ENCODE measurements at places on chromosomes 3 and 15.

DNA sequence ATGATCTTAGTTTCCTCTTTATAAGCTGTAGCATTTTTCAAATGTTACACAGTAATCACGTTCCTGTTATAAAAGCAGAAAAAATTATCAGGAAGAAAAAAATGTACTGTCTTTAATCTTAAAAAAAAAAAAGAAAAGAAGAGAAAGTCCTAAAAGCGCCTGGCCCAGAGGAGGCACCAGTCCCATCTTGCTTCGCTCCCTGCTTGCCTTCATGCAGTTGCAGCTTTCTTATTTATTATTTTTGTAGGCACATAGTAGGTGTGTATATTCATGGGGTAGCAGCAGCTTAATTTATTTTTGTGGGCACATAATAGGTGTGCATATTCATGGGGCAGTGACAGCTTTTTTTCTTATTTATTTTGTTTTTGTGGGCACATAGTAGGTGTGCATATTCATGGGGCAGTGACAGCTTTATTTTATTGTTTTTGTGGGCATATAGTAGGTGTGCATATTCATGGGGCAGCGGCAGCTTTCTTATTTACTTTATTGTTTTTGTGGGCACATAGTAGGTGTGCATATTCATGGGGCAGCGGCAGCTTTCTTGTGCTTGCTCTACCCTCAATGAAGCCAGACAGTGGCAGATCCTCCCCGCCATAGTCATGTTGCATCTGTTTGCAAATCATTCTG is 5.5 kb upstream of the EHD4 start:
- DNase-seq = no peak

- DNase-seq = no peak
Measured at GRCh38 chr3:180320631-180321030, 281.3 kb upstream of the TTC14 start.

- DNase-seq = no peak
Measured at GRCh38 chr3:55165704-55166405, 238.0 kb upstream of the LRTM1 start.

DNA sequence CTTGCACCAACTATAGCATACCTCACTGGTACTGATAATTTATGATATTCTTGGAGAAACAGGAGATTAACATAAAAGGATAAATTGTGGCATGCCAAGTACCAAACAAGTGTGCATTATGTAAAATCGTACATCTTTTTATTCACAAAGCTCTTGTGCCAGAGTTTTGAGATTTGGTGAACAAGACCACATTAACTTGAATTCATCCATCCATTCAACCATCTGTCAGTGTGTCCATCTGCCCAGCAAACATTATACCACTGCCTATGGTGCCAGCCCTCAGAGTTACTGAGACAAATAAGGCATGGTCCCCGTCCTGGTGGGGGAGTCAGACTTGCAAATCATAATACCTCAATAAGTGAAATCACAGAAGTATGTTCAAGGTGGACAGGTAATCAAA is 17.0 kb upstream of the NEO1 start:
- no peak for DNase-seq

GRCh38 chr15:27646531-27646930 is 452.6 kb downstream of the OCA2 start:
- no peak for DNase-seq

DNA sequence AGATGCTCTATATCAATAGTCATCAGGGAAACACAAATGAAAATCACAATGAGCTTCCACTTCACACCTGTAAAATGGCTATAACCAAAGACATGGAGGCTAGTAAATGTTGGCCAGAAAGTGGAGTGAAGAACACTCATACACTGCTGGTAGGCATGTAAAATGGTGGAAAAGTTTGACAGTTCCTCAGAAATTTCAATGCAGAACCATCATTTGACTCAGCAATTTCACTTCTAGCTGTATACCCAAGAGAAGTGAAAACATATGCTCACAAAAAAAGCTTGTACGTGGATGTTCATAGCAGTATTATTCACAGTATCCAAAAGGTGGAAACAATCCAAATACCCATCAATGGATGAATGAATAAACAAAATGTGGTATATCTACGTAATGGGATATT is 19.2 kb upstream of the TOP2B start:
- no peak for DNase-seq

DNA sequence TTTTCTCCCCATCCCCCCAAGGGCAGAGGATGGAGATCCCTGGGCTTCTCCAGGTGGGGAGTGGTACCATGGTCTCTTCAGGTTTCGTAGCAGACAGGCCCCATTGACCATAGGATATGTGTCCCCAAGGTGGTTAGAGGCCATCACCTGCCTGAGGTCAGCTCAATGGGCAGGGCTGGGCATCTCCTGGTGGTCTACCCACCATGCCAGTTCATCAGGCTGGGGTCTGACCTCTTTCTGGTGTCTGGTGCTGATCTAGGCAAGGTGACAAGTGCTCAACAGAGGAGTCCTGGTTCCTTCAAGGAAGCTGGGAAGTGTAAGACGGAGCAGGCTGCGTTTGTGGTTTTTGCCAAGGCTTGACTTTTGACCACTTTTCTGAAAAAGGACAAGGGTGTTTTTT is 71.4 kb downstream of the SMAD3 start:
- DNase-seq = no peak

- DNase-seq = no peak
Measured at GRCh38 chr3:71752831-71753700, 589 bp upstream of the GPR27 start.

Measured in HuH-7.5 (cell line).